ENCODE measurements at places on chromosomes 16 and 17. TPM values are rescaled to one million over a fixed set of nuclear protein-coding genes. Genes with fewer than 3 reads are reported as not detected.

Gene PKMYT1
- 22.9 TPM for polyA plus RNA-seq

Gene KRT13
- 0.19 TPM for polyA plus RNA-seq

Gene PTX4
- polyA plus RNA-seq, result 0.18 TPM

Gene DNAJA2
- 67.9 TPM for polyA plus RNA-seq

Gene RAB26
- 1.0 TPM for polyA plus RNA-seq

- no peak for DNase-seq
Measured at GRCh38 chr17:82434216-82434565, 15.8 kb upstream of the OGFOD3 start.

- DNase-seq, result no peak
Measured at GRCh38 chr16:65125322-65125721, 3.5 kb upstream of the CDH11 start.

Data from right lung (tissue), 10 donors.